ENCODE measurements at places on chromosomes 1 and 21.

DNA sequence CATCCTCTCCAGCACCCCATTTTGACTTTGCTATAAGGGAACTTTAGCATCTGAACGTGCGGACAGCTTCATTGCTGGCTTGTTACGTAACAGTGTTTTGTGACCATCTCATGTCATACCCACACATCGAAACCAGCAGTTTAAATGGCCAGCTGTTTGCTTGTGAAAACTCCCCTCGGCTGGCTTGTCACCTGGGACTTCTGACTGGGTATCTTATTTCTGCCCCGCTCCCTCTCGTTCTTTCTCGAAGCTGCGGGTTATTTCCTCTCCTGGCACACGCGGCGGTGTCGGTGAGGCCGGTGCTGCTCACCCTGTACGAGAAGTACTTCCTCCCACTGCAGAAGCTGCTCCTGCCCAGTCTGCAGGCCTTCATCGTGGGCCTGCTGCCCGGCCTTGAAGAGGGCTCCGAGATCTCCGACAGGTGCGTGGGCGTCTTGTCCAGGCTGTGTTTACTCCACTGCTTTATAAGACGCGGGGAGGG lies 43.5 kb downstream of the DOP1B start:
- DNase-seq: no peak

GRCh38 chr1:6041432-6042062 lies 4.1 kb upstream of the KCNAB2 start:
- no peak for DNase-seq

DNA sequence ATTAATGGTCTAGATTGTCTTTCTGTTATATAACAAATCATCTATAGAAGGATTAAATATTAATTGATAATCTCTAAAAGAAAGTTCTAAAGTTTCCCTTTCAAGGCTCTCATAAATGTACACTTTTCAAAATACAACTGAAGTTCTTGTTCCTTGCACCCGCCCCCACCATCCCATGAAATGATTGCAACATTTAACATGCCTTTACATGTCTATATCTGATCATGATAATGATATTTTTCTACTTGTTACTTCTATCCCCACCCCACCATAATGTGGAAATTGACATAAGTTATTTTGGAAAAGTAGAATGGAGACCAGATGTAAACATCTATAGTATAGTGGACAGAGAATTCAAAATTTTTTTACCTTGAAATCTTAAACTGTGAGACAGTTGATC lies 186.6 kb downstream of the NTNG1 start:
- DNase-seq: no peak

GRCh38 chr1:29975036-29975694 lies 738.8 kb downstream of the PTPRU start:
- peak; percentile 69 for DNase-seq

DNA sequence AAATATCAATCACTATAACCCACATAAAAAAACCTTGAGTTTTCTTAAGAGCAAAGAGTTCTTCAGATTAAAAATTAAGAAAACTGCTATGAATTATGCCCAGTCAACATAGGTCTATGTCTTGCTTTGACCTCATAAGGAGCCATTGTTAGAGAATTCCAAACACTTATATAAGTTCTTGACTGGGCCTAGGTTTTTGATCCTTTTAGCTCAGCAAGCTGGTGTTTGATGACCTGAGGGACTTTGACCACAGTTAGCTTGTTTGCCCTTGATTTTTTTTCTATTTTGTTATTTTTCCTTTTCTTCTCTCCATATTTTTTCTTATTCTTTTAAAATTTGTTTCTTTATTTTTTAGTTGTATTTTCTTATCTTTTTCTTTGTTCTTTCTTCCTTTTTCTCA lies 122.3 kb downstream of the RHOU start:
- no peak for DNase-seq

DNA sequence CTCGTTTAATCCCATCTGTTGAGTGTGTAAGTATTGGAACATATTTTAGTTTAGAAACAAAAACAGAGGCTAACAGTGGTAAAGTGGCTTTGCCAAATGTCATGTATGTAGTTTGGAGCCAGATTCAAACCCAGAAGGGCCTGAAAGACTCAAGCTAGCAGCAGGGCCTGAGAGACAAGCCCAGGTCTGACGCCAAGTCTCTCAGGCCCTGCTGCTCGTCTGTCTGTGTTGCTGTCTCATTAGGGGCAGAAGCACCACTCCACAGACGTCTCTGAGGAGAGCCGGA lies 8.3 kb downstream of the CITED4 start:
- peak; percentile 52 for DNase-seq

DNA sequence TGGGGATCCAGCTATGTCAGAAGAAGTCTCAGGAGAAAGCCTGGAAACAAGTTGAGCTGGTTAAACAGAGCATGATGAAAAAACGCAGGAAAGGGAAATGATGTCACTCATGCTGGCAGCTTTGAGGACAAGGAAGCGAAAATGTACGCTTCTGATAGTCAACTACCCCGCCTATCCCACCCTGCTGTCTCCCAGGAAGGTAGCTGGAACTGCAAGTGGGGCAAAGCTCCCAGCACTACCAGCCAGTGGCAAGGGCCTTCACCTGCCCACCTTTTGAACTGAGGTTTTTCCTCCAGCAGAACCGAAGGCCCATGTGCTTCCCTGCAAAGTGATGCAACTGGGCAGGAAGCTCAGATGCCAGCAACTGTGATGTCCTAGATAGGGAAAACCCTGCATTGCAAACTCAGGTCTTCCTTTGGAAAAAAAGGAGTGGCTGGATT lies 6.3 kb upstream of the IL20 start:
- peak; percentile 4 for DNase-seq

- DNase-seq: no peak
Observed at GRCh38 chr1:59238333-59238934, 58.5 kb upstream of the FGGY start.

GRCh38 chr1:239803781-239804180 lies 287.9 kb upstream of the FMN2 start:
- no peak for DNase-seq

- no peak for DNase-seq
Observed at GRCh38 chr1:27594564-27595510, 9.1 kb downstream of the AHDC1 start.

- no peak for DNase-seq
Observed at GRCh38 chr21:46244602-46245001, 16.0 kb upstream of the LSS start.

DNA sequence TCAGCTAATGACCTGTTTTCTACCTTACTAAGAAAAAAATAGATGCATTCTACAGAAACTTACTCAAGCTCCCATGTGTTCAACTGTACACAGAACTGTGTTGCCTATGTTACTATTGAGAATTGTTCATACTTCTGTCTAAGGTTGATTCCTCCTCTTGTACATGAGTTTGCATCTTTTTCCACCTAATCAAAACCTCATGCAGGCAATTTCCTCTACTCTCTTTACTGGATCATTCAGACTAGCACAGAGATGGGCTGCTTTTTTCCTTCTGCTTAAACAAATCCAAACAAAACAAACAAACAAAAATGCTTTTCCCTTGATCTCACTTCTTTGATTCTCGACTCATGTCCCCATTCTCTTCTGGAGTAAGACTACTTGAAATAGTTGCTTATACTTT lies 58.8 kb upstream of the PTGFR start:
- no peak for DNase-seq

DNA sequence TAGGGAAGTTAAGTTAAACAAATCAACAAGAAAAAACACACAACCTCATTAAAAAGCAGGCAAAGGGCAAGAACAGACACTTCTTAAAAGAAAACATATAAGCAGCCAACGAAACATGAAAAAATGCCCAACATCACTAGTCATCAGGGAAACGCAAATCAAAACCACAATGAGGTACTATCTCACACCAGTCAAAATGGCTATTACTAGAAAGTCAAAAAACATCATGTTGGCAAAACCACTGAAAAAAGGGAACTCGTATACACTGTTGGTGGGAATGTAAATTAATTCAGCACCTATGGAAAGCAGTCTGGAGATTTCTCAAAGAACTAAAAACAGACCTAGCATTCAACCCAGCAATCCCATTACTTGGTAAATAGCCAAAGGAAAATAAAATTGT lies 51.1 kb downstream of the HSF2BP start:
- DNase-seq: no peak

GRCh38 chr21:46515109-46515508 lies 56.4 kb downstream of the DIP2A start:
- peak; percentile 41 for DNase-seq

DNA sequence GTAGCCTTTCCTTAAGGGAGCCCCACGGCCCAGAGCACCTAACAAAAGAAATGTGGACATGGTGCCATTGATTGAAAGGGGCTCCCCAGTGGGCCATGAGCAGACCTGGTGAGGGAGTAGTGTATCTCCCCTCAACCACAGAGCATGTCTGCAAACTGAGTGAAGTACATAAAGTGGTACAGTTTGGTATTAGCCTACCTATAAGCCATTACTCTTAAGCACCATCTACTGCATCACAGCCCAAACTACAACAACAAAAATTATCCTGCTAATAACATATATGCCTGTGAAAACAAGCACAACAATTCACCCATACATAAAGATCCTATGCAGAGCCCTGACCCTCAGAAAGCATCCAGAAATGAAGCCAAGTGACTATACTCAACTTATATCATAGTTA lies 407.8 kb downstream of the PTPRC start:
- no peak for DNase-seq

GRCh38 chr1:59689730-59690129 lies 125.0 kb upstream of the HOOK1 start:
- DNase-seq: no peak

DNA sequence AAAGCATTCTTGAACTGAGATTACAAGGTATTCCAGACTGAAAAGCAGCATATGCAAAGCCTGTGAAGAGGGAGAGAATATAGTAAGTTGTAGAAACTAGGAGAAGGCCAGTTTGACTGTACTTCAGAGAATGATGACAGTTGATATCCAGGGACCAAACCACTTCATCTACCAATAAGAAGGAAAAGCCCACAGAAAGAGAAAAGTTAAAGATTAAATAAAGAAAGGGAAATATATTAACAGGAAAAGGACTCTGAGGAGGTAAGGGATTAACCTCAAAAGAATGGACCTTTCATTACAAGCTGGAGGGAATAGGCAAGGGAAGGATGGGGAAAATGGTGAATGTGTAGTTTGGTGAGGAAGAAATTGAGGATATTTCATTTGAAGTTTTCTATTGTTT lies 180.2 kb upstream of the CACYBP start:
- no peak for DNase-seq

- no peak for DNase-seq
Observed at GRCh38 chr1:69411617-69412016, 156.1 kb upstream of the LRRC7 start.

- no peak for DNase-seq
Observed at GRCh38 chr1:220371324-220371723, 99.1 kb upstream of the RAB3GAP2 start.

- no peak for DNase-seq
Observed at GRCh38 chr1:109979489-109980091, 5.0 kb upstream of the AHCYL1 start.

- DNase-seq: no peak
Observed at GRCh38 chr21:38822778-38823238, 17.1 kb downstream of the ETS2 start.

Data from tongue (tissue), 3 donors.